ENCODE measurements at places on chromosomes 1 and 21.

DNA sequence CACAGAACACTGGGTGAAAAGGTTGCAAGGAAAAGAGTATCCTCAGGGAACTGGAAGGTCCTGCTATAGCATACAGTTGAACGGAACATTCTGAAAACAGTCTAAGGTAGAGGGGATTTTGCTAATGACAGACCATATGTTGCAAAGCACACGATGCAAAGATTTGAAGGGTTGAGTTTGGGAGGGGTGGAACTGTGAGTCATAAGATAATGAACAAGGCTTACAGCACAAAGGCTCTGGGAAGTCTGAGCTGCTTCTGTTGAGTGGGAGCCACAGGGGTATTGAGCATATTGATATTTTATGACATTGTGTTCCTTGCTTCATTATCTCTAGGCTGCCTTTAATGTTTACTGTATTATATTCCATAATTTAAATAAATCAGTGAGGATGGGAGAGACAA is 104.9 kb downstream of the PLPPR4 start:
- DNase-seq: no peak

- no peak for DNase-seq
Measured at GRCh38 chr1:212437179-212437798, 4.6 kb downstream of the NENF start.

- DNase-seq: peak; percentile 69
Measured at GRCh38 chr1:8889103-8889846, 10.8 kb upstream of the ENO1 start.

- DNase-seq: peak; percentile 43
Measured at GRCh38 chr1:43460988-43461693, 7.4 kb upstream of the HYI start.

DNA sequence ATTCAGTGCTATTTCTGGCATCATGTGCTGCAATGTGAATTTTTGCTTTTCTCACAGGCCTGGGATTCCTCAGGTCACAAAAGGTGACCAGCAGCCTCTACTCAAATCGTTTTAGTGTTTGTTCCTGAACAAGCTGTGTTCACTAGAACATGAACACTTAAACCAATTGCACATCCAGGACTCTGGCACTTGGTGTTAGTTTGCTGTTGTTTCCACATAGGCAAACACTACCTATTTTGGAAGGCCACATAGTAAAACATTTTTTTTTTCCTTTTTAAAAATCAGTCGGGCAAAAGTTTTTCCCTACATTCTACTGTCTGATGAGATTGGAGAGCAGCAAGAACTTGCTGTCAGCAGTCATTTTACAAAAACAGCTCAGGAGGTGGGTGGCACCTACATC is 83.2 kb downstream of the PLPP3 start:
- DNase-seq: no peak

GRCh38 chr1:9145021-9145668 is 16.2 kb upstream of the GPR157 start:
- no peak for DNase-seq

GRCh38 chr1:23184212-23184934 is 15.7 kb upstream of the LUZP1 start:
- DNase-seq: no peak

Data from fibroblast of gingiva (primary cell).